Activated naive CD4-positive, alpha-beta T cell treated with Interleukin-2 at 50 U/mL for 16 hours (primary cell): ENCODE measurements at places on chromosomes 2 and 18.
A peak's percentile ranks its signal among the peaks of the same experiment; 100 is the strongest.

- no peak for DNase-seq
These were observed 8.2 kb downstream of the SERPINB7 start for GRCh38 chr18:63783394-63783793.

DNA sequence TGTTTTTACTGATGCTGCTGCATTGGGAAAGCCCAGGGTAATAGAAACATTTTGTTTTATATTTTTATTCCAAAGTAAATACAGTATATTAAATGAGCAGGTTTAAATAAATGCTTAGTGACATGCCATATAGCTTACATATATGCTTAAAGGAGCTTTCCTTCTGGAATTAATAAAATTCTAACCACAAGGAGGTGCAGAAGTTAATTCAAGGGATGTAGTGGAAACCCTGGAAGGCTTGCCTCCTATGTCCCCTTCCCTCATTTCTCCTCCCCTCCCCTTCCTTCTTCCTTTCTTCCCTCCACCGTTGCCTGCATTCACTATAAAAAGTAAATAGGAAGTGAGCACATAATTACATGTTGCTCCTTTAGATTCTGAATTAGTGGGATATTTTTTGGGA is 96.3 kb downstream of the UBE2E3 start:
- no peak for DNase-seq

- DNase-seq, result no peak
These were observed 35.8 kb downstream of the FOSL2 start for GRCh38 chr2:28428486-28428885.

- DNase-seq, result no peak
These were observed 39.1 kb upstream of the DNMT3A start for GRCh38 chr2:25380586-25381375.

DNA sequence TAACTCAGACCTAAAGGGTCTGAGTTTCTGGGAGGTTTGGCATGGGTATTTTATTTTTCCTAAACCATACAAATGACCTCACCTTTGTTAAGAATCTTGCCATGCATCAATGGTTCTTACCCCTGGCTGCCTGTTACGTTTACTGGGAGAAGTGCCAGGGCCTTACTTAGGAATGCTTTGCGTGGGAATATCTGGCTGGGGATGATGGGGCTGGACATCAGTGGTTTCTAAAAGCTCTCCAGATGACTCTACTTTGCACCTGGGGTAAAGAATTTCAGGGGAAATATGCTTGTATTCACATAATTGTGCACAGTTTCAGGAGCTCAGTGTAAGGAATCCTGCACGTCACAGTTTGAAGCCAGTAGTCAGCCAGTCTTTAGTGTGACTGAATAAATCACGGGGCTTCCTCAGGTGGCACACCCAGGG is 18.2 kb upstream of the DAW1 start:
- DNase-seq, result no peak

- no peak for DNase-seq
These were observed 95.2 kb downstream of the EPB41L5 start for GRCh38 chr2:120108049-120108448.

GRCh38 chr18:1784113-1784512 is 787.2 kb downstream of the METTL4 start:
- no peak for DNase-seq

- DNase-seq, result no peak
These were observed 961.4 kb downstream of the DSC3 start for GRCh38 chr18:30081122-30081521.

- DNase-seq, result no peak
These were observed 120.4 kb downstream of the PKP4 start for GRCh38 chr2:158577141-158577540.

- no peak for DNase-seq
These were observed 22.4 kb upstream of the REV1 start for GRCh38 chr2:99512181-99512591.

DNA sequence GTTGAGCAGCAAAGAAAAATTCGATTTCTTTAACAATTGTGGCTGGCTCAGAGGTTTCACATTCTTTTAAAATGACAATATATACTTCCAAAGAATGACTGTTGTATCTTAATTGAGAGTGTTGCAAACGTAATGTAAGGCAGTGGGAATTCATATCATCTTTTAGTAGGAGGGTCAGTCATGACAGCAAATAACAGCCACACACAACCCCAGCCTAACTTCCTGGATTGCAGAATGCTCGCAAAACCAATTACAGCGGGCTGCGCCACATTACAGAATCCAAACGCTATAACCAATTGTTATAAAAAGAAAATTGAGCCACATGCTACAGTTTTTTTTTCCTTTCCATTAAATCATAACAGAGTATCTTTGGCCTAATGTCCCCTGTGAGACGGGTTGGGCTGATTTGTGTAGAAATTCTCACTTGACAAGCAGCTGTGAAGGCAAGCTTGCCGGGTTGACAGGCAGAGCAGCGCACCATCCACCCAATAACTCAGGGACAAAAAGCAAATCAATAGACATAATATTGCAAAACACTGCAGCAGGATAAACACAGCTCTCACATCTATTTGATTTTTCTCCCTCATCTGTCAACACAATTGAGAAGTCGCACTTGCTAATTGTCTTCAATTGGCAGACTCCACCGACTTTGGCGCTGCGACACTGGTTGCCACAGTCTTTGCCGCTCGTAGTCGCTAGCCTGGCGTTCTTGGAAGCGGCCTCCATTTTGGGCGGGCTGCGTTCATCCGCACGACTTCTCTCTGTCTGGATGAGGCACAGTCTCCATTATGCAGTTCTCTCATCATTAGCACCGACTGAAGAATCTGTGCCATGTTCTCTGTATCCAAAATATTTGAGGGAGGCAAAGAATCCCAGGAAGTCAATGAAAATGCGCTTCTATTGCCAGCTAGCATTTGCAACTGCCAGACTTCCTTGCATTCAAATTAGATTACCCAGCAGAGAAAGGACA is 95.0 kb upstream of the CCDC68 start:
- DNase-seq, result no peak

DNA sequence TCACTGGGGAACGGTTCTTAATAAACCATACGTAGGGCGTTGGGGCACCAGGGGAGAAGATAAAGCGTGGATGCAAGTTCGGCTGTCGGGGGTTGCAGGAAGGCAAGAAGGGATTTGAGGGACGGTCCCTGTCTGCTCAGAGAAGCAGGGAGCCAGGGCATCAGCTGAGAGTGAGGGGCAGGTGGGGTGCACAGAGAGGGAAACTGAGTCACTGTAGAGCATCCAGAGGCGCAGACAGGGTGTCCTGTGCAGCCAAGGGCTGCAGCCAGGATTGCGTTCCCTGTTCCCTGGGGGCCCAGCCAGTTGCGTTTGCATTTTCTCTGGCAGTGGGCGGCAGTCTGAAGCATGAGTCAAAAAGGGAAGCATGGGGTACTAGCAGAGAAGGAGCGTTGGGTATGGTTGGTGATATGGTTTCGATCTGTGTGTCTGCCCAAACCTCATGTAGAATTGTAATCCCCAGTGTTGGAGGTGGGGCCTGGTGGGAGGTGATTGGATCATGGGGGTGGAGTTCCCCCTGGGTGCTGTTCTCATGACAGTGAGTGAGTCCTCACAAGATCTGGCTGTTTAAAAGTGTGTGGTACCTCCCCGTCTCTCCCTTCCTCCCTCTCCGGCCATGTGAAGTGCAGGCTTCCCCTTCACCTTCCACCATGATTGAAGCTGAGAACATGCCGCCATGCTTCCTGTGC is 202.9 kb downstream of the NDUFA10 start:
- DNase-seq, result peak; percentile 51

GRCh38 chr18:36448384-36449290 is 151.1 kb downstream of the FHOD3 start:
- DNase-seq, result no peak

DNA sequence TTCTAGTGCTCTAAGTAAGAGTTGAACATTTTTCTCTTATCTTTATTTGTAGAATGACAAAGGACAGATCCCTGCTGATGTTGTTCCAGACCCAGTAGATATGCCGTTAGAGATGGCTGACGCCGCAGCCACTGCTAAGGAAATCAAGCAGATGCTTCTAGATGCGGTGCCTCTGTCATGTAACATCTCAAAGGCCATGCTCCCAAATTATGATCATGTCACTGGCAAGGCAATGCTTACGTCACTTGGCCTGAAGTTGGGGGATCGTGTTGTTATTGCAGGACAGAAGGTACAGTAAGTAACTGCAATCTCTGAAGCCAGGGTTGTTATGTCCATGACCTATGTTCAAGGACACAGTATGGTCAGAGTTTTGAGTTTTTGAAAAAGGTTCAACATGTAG is 28.4 kb downstream of the CLIP4 start:
- DNase-seq, result no peak

DNA sequence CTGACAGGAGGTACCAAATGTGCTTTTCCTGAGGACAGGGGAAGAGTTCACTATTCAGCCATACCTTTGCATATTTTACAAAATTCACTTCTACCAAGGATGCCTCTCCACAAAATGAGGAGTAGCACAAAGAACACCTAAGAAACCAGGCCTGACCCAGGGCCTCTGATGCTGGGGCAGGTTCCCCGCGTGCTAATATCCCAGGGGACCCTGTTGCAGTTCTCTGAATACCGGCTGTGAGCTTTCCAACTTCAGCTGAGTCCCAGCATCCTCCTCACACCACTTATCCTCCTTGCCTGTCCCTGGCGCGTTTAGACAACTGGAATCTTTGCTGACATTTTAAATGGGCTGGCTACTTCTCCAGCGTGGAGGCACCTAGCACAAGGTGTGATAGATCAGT is 142.3 kb downstream of the BCL2 start:
- DNase-seq, result no peak

- no peak for DNase-seq
These were observed 160.4 kb downstream of the NUP35 start for GRCh38 chr2:183284606-183285005.

DNA sequence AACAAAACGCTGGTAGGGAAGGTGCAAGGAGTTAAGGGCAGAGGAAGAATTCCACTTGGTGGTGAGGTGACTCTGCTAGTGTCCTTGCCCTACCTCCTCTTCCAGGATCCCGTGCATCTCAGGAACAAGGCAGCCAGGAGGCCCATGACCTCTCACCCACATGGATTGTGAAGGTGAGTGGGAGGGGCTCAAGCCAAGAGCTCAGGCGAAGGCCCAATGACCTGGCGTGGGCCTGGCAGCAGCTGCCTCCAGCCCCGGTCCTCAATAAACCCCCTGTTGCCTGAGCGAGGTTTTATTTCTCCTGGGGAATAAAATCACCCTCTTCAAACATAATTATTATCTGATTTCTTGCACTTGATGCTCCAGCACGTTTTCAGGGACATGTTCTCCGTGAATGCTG is 28.2 kb downstream of the LAMA1 start:
- no peak for DNase-seq

DNA sequence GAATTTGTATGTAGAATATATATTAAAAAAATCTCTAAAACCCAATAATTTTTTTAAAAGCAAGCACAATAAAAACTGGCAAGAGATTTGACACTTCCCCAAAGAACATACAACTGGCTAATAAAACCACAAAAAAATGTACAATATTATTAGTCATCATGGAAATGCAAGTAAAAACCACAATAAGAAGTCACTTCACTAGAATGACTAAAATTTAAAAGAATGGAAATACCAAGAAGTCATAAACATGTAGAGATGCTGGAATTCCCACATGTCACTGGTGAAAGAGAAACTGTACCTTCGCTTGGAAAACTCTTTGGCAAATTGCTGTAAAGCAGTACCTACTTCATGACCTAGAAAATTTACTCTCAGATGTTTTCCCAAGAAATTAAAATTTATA is 43.4 kb upstream of the KYNU start:
- DNase-seq, result no peak

GRCh38 chr18:46360102-46360699 is 256.0 kb downstream of the HAUS1 start:
- no peak for DNase-seq

- no peak for DNase-seq
These were observed 85.6 kb upstream of the SLC35G4 start for GRCh38 chr18:11523804-11524203.

DNA sequence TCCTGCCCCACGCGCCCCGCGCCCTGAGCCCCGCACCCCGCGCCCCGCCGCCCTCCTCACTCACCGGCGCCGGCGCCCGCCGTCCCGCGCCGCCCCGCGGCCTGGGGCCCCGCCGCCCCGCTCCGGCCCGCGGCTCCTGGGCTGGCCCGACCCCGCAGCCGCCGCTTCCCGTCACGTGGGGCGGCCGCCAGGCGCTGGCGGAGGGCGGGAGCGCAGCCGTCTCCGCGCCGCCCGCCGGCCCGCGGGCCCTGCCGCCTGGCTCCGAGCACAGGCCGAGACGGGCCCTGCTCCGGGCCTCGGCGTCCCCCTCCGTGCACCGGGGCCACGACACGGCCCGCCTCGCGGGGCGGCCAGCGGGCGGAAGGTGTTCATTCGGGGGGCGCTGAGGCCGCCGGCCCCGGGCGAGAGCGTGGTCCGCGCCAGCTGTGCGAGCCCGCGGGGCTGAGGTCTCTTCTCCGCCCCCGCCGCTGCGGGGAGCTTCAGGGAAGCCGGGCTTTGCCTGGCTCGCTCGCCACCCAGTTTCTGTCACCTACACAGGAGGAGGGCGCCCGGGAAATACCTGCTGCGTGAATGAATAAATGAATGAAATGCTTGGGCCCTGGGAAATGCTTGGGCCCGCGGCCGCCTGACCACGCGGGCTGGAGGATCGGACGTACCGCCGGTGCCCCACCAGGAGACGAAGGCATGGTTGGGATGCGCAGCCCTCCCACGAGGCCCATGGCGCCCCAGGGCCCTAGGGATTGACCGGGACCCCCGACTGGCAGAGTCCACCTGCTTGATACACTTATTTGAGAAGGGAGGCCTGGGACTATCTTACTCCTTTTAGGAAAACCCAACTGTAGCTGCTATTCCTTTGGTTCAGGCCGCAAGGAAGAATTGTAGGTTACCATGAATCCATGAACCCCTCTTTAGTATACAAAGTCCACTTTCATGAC is at the start of gene TGFBRAP1:
TSS of gene TGFBRAP1 (minus strand) at position 175 of the 935 bp plus-strand sequence. CDS start 21,434 bp downstream, outside the sequence.
- DNase-seq, result peak; percentile 53

- DNase-seq, result no peak
These were observed 1367.2 kb upstream of the SLC39A10 start for GRCh38 chr2:194289712-194290346.

GRCh38 chr2:86372133-86372532 is 34.7 kb upstream of the REEP1 start:
- DNase-seq, result no peak

DNA sequence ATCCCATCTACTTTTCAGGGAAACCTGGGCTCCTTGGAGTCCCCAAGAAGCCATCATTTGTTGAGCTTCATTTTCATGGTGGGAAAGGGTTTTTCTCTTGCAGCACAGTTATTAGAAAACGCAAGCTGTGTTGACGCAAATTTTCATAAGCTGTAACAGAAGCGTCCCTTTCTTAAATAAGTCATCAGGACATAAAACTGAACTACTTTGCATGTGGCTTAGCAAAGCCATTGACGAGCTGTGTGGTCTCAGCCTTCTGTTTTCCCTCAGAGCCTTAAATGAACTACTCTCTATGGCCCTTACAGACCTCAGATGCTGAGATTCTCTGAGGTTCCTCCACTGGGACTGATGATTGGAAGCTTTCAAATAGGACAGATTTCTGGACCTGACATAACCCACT is 85.1 kb downstream of the ARL4C start:
- DNase-seq, result no peak
